ENCODE measurements at places on chromosomes 6 and 20.
A peak's percentile ranks its signal among the peaks of the same experiment; 100 is the strongest.

DNA sequence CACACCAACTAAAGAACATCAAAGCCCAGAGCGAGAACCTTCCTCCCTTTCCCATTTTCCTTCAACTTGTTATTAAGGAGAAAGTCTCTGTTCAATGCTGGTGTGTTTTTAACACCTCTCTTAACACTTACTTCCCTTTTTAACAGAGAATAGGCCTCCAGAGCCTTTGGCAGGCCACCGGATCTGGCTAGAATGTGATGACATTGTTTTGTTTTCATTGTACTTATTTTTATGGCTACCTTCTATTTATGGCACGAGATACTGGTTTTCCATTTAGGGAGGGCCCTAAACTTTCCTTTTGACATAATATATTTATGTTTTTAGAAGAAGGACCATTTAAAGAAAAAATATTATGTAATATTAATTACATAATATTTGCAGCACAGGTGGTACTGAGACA is 21.6 kb downstream of the TCF15 start:
- no peak for DNase-seq

GRCh38 chr6:108589244-108589791 is 28.6 kb downstream of the FOXO3 start:
- peak; percentile 63 for DNase-seq

DNA sequence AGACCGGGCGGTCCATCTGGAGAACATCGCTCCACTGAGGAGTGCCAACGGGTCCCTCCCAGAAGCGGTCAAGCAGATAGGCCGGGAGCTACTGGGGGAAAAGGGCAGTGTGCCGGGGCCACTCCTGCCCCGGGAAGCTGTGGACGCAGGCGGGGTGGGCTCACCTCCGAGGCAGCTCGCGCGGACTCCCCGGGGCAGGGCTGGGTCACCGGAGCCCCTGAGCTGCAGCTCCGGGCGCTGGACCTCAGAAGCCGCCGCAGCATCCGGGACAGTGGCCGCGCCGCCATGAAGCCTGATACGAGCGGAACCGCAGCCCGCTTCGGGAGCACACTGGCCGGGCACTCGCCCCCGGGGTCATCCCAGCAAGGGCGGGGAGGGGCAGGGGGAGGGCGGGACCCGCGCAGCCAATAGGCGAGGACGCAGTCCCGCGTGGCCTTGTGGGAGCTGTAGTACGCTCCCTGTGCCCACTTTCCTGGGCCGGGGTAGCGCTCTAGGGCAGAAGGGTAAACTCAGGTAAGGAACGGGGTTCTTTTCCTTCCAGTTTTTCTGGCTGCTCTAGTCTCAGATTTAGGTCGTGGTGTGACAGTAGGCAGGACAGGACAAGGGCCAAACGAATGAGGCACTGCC is at the start of gene MOCS1:
MOCS1 (minus strand) TSS at position 332 of the 627 bp plus-strand sequence; CDS start at position 287, 45 bp downstream.
- DNase-seq, result peak; percentile 46

DNA sequence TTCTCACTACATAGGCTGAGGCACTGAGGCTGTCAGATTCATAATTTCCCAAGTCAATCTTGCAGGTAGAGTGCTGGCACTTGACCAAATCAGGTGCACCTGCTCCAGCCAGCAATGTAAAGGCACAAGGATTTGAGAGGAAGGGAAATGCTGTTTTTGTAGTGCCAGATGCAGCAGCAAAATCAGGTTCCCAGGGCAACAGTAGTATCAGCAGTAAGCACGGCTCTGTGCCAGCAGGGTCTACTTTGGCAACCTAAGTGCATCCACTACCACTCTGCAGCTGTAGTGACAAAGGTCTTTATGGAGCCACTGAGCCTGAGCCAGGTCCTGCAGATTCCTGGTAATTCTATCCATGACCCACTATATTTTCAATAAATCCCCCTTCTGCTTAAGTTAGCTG is 329.5 kb downstream of the TPBG start:
- no peak for DNase-seq

- no peak for DNase-seq
These were observed 51.8 kb downstream of the NKAIN2 start for GRCh38 chr6:123855506-123855905.

DNA sequence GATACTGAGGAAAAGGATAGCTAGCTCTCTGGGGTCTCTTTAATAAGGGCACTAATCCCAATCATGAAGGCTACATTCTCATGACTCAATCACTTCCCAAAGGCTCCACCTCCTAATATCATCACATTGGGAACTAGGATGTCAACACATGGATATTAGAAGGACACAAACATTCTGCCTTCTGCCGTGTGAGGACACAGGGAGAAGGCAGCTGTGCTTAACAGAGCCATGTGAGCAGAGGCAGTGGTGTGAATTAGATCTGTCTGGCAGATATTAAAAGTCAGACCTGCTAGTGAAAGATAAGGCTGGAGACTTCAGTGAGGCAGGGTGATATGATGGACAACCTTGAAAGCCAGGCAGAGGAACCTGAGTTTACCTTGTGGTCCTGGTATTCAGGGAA is 341.9 kb downstream of the ARHGAP18 start:
- DNase-seq, result no peak

DNA sequence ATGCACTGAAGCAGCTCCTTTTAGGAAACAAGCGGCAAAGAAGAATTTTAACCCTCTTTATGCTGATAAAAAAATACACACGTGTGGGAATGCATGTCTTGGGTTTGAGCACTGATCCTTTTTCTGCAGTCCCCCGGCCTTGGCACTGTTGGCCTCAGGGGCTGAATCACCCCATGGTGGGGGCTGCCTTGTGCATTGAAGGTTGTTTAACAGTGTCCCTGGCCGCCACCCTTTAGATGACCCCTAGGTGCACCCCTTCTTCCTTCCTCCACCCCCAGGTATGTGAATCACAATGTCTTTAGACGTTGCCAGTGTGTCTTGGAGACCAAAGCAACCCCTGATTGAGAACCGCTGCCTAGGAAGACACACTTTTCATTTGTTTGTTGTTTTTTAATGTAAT is 190.7 kb downstream of the CDH4 start:
- no peak for DNase-seq
